ENCODE measurements at places on chromosomes 13 and 19.
A peak's percentile ranks its signal among the peaks of the same experiment; 100 is the strongest.

DNA sequence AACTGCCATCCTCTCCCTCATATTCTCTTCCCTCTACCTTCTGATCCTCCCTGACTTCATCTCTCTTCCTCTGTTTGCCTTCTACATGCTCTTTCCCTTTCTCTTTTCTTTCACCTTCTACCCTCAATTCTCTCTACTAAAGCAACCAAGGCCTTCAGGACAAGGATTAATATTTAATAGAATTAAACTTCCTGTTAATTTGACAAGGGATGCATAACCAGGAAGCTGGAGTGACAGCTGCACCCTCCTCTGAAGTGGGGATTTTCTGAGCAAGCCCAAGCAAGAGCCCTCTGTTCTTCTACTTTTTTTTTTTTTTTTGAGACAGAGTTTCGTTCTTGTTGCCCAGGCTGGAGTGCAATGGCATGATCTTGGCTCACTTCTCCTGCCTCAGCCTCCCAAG lies 63.4 kb upstream of the MED4 start:
- DNase-seq = no peak

GRCh38 chr13:23212671-23213070 lies 31.9 kb downstream of the SGCG start:
- no peak for DNase-seq

DNA sequence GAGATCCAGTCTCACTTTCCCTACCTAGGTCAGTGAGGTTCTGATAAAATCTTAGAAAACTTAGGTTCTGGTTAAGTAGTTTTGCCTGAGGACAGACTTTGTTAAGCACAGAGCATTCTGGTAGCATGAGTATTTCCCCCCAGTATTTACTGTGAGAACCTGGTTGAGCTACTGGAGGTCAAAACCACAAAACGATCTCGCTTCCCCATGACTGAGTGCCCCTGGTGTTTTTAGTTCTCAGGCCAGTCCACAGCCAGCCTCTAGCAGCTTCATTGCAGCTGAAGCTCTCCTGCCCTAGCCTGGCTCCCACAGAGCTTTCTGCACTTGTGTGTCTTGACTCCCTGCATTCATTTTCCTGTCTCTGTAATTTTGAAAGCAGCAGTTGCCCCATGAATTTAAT lies 1138.2 kb downstream of the UQCRFS1 start:
- no peak for DNase-seq

- DNase-seq = no peak
These were observed 19.7 kb upstream of the IRGC start for GRCh38 chr19:43695985-43696704.

GRCh38 chr19:5987077-5987818 lies 9.3 kb upstream of the RANBP3 start:
- peak; percentile 90 for DNase-seq

DNA sequence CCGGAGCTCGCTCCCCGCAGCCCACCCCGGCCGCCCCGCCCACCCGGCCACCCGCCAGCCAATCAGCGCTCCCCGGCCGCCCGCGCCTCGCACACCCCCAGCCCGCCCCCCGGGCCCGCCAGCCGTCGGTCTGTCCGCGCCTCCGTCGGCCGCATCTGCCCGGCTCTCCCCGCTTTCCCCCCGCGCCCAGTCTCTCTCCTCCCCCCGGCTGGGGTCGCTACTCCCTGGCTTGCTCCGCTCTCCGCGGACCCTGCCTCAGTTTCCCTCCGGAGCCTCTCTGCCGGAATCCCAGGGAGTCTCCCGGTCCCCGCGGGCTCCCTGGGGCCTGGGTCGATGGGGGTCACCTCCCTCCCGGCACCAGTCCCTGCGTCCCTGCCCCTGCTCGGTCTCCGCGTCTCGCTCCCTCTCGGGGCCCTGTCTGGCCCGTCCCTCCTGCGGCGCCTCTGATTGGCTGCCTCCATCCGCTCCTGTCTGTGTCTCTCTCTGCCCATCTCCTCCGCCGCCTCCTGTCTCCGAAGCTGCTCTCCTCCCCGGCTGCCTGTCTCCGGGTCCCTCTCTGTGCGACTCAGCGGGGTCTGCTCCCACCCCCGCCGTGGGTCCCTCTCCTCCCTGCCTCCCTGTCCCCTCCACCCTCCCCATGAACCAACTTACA lies 484 bp downstream of the IL11 start:
- DNase-seq = peak; percentile 73

- no peak for DNase-seq
These were observed 4.6 kb upstream of the UBL3 start for GRCh38 chr13:29855009-29855408.

GRCh38 chr19:37975596-37976515 lies 68.8 kb downstream of the SIPA1L3 start:
- DNase-seq = peak; percentile 31

GRCh38 chr13:114144606-114145244 lies 12.3 kb upstream of the RASA3 start:
- DNase-seq = peak; percentile 56

- DNase-seq = no peak
These were observed 219.7 kb upstream of the SPRY2 start for GRCh38 chr13:80560609-80561008.

DNA sequence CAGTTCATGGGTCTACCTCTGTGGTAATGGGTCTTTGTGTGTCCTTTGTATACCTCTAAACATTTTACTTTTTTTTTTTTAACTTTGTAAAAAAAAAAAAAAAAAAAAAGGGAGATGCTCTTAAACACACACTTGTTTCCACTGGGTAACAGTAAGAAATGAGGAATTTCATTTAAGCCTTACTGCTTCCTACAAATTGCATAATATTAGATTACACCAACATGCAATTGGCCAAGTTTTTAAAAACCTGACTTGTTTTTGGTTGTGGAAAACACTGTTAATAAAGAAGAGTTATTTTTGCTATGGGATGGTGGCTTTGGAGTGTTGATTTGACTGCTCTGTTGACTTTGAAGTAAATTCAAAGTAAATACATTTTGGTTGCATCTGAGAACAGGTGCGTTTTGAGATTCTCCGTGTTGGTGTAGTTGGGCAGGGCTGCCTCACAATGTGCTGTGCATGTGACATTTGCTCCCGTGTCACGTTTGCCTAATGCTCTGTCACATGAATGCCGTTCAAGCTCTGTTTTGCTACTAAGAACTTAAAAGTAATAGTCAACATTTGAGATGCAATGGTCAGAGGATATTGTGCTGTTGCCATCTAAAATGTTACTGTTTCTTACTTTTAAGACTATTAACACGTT lies 202.4 kb downstream of the LMO7 start:
- DNase-seq = no peak

- DNase-seq = no peak
These were observed 16.0 kb downstream of the FSD1 start for GRCh38 chr19:4320419-4320818.

GRCh38 chr19:50836543-50837195 lies 3.3 kb upstream of the KLK15 start:
- DNase-seq = no peak

GRCh38 chr13:50006426-50007135 lies 8.7 kb upstream of the KCNRG start:
- no peak for DNase-seq

- DNase-seq = no peak
These were observed 229.3 kb downstream of the GPC6 start for GRCh38 chr13:93455861-93456260.

All from activated effector memory CD4-positive, alpha-beta T cell treated with anti-CD3 and anti-CD28 coated beads, Interleukin-2, amount 50 U/mL, for 16 hours (primary cell).